Stimulated activated CD4-positive, alpha-beta T cell treated with anti-CD3 and anti-CD28 coated beads, Interleukin-2, amount 100 ng/mL, for 4 hours (primary cell): ENCODE measurements at places on chromosomes 4 and X.

DNA sequence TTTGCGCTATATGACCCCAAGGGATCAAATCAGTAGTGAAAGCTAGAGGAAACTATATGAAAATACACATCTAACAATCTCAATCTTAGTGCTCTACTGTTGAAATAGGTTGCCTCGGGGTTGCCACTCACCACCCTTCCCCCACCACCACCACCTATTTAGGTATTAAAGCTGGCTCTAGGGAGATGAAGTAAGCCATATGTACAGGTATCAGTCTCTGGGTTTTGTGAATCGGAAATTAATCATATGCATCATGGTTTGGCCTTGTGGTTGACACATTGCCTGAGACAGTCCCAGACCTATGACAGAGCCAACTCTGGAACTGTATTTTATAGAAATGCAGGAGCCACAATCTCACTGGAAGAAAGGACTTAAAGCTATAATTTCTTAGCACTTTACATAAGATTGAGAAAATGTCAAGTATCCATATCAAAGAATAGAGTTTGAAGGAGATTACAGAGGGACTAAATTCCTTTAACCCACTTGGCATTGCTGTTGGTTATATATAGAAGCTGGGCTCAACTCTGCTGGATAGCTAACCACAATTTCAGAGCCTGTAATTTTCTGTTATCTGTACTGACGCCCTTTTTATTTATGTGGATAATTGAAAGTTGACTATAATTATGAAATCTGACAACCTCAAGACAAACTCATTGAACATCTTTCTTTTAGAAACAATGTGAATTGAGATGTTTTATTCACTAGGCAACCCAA, 26.7 kb upstream of the BMP2K start:
- DNase-seq = no peak

- no peak for DNase-seq
These were observed 5.0 kb upstream of the ZFX start for GRCh38 chrX:24144528-24144927.

- no peak for DNase-seq
These were observed 16.7 kb downstream of the GPRIN3 start for GRCh38 chr4:89290727-89291516.

- no peak for DNase-seq
These were observed 730.9 kb downstream of the STPG2 start for GRCh38 chr4:97412331-97412730.

GRCh38 chr4:119624356-119624755, 4.2 kb downstream of the PDE5A start:
- DNase-seq = no peak

- no peak for DNase-seq
These were observed 93.2 kb upstream of the AP1S2 start for GRCh38 chrX:15947648-15948317.

GRCh38 chr4:13102092-13102742, 381.9 kb downstream of the RAB28 start:
- DNase-seq = no peak

DNA sequence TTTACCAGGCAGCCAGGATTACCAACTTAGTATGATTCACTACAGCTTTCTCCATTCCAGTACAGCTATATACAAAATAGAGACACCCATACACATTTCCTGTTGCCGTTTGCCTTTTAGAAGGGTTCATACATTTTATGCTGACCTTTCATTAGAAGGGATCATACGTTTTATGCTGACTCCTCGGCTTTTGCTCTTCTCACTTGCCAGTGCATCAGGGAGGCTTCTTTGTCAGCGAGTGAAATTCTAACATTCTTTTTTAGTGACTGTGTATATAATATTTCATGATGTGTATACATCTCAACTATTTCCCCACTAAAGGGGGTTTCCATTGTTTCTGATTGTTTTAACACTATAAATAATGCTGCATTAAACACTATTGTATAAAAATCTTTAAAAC, 552.6 kb downstream of the TRIML1 start:
- DNase-seq = no peak

DNA sequence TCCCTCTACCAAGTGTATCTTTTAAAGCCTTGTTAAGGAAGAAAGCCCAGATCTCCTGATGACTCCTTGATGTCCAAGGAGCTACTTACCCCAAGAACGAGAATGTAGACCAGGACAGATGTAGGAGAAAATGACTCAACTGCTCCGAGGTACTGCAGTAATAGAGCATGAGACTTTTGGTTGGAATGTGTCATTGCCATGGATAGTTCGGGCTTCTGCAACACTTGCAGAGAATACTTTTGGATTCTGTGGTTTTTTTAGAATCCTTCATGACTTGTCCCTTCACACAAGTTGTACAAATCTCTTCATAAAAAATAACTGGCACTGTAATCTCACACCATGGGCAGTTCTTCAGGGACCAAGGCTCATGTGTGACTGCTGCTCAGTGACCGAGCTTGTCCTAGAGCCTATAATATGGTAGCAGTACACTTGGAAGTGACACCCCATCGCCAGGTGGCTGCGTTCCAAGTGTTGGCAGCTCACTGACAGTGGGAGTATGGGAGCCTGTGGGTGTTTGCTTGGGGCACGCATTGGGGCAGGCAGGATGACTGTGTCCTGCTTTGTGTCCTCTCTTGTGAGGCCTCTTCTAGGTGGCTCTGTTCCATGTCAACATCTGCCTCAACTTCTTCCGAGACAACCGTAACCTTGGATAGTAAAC, 87.9 kb upstream of the WDR1 start:
- DNase-seq = no peak

DNA sequence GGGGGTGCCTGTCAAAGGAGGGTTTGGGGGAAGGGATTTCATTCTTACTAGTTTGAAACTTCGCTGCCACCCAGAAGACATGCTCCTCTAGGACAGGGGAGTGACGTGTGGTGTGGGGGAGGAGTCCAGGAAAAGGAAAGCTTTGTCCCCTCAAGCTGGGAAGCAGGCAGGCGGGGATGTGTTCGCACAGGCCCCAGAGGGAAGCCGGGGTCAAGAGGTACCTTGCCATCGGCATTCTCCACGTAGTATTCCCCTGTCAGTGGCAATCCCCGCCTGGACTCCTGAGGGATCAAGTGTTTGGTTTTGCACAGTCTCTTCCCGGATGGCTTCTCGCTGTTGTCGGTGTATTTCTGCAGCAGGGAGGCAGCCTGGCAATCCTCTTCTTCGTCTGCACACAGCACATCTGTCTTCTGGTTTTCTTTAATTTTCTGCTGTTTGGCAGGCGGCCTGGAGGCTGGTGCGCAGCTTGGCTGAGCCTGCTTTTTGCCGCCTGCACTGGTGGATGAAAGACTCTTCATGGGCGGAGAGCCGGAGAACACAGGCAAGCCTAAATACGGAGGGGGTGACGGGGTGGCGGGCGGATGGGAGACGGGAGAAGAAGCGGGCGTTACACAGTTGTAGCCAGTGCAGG, 35.1 kb downstream of the BCOR start:
- no peak for DNase-seq

GRCh38 chr4:23889814-23890341, at the start of gene PPARGC1A:
PPARGC1A (minus strand) TSS chr4:23890047; CDS start chr4:23889957, 90 bp downstream.
- DNase-seq = no peak

DNA sequence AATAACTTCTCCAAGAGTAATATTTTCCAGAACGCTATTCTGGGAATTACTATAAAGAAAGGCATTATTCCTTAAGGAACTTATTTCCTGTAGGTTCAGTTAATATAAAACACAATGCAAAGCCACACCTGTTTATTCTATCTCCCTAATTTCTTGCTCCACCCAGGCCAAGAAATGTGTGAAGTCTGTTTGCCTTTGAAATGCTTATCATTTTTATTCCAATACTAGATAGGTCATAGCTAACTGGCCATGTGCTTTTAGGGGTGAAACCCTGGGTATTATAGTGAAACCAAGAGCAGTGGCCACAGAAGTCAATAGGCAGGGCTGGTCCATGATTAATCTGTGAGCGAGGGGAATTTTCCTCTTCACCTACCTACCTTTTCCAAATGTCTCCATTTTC, 14.8 kb downstream of the CXCL3 start:
- no peak for DNase-seq

DNA sequence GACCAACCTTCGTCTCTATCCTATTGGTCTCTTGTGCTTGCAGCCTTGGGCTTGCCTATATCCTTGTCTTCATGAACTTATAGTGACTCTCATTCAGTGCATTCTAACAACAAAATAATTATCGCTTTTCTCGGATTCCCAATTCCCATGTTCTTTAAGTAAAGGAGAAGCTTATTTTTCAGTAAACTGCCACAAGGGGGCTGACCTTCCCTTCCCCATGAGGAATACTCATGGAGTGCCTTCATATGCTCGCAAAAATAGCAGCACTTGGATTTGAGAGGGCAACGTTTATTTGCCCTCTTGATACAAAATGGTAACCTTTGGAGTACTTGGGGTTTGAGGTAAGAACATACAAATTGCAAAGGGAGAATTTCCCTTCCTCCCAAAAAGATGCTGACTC, 183.2 kb upstream of the TENT5D start:
- no peak for DNase-seq

DNA sequence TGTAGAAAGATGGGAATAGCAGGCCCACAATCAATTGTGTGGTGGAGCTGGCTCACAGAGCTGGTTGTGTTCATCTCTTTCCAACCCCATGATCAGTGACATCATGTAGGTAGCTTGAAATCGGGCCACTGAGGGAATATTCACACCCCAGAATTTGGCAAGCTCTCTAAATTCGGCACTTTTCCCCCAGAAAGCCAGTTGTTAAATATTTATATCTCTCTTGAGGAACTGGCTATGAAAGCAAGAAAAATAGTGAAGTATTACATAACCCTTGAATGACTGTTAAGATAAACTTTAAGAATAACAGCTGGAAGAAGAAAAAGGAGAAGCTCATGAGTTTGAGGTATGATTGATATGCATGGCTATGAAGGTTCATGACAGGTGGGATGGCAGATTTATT, 38.9 kb downstream of the GPRIN3 start:
- no peak for DNase-seq

DNA sequence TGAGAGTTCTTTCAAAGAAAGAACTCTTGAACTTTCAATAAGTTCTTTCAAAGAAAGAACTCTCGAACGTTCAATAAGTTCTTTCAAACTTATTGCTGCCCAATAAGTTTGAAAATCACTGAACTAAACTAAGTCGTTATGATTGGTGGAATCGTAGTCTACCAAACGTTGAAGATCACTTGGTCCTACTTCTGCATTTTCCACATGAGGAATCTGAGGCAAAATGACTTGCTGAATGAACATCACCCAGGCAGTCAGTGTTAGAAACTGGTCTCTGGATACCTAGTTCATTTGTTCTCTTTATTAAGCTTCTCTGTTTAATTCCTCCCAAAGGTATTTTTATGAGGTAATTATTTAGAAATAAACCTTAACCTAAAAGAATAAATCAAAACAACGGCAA, 7.1 kb upstream of the CNOT6L start:
- no peak for DNase-seq

GRCh38 chr4:102285831-102286230, 59.5 kb downstream of the SLC39A8 start:
- DNase-seq = no peak

- no peak for DNase-seq
These were observed 152.7 kb downstream of the C4orf33 start for GRCh38 chr4:129248621-129249020.

DNA sequence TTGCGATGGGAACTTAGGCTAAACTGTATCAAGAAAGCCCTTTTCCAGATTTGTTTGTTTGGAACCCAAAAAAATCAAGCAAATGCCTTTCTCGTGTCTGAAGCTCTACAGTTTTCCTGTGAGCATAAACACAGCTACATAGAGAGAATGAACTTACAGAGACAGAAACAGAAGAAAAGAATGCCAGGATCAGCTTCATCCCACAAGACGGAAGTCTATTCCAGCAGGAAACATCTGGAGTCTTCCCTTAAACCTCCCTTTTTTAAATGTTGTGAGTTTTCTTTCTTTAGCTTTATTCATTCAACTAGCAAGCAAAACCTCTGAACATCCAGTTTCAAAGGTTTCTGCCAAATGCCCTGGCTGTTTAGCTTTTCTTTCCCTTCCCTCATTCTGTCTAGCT, 32.6 kb upstream of the ZFP42 start:
- no peak for DNase-seq
